OCI-LY7 (cell line): ENCODE measurements at places on chromosomes 11 and 22.

- DNase-seq, result no peak
Measured at GRCh38 chr22:39612811-39613548, 42.4 kb downstream of the CACNA1I start.

GRCh38 chr22:50057278-50058060 lies 629 bp downstream of the TTLL8 start:
- no peak for DNase-seq

GRCh38 chr11:95147364-95147905 lies 57.8 kb downstream of the ENDOD1 start:
- no peak for DNase-seq

GRCh38 chr11:12841946-12842630 lies 167.0 kb upstream of the RASSF10 start:
- DNase-seq, result peak; percentile 66
